Glutamatergic neuron (in vitro differentiated cells): ENCODE measurements at places on chromosomes 12 and 14.

DNA sequence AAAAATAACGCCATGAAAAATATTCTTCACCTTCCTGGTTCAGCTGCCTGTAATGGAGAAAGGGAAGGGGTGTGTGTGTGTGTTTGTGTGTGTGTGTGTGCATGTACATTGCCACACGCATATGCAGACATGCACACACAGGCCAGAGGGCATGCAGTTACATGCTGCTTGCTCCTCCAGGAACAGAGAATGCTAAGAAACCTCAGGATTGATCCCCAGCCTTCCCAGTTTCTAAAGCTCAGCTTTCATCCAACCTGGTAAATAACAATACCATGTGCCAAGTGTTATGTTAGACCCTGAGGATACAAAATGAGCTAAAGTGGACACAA lies 241.7 kb downstream of the SPTSSA start:
- DNase-seq: no peak

- DNase-seq: peak; percentile 98
These were observed at the start of gene PSMA3 for GRCh38 chr14:58244556-58245387. Gene PSMA3 (plus strand): TSS chr14:58244843. CDS start chr14:58244921, 78 bp downstream.

DNA sequence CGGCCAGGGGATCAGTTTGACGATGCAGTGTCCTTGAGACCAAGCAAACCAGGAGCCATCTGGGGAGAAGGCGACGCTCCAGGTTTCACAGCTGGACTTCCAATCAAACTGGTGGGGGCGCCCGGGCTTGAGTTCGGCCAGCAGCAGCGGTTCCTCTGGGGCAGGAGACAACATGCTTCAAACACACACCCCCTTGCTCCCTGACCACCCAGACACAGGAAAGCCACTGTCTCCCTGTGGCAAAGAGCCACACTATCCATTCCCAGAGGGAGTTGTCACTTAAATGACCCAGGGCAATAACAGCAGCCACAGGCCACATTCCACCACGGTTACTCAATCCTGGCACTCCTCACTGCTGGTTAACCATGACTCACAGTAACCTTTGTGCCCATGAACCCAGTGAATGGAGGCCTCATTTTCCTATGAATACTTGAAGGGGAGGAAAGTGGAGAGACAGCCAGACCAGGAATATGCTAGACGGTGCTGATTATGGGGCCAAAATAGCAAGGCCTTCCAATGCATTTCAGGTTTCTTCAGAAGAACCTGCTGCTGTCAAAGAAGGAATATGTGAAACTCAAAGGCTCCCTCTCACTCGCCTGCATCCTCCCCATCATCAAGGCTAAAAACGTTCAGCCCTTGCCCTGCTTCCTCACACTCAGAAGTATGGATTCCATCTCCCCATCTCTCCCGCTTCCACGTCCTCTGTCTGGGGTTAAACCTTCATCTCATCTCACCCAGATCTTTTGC lies 8.5 kb downstream of the WSB2 start:
- no peak for DNase-seq

DNA sequence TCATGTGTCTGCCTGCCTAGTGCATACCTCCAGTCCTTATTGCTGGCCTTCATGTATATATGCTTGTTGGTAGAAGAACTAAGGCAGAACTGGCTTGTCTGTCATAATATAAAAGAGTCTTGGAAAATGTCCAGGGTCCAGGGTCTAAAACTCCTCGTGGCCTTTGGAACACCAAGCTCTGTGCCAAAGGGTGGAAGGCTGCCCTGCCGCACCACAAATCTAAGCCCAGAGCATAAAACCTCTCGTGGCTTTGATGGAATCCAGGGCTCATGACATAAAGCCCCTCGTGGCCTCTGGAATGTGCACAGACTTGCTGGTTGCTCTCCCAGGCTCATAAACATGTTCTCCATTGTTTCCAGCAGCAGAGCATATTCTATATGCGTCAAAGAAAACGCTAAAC lies 107.9 kb downstream of the BBS10 start:
- no peak for DNase-seq

- no peak for DNase-seq
These were observed 5.3 kb downstream of the TXNDC16 start for GRCh38 chr14:52547027-52547426.

- no peak for DNase-seq
These were observed 39.9 kb downstream of the NINJ2 start for GRCh38 chr12:623172-623864.

DNA sequence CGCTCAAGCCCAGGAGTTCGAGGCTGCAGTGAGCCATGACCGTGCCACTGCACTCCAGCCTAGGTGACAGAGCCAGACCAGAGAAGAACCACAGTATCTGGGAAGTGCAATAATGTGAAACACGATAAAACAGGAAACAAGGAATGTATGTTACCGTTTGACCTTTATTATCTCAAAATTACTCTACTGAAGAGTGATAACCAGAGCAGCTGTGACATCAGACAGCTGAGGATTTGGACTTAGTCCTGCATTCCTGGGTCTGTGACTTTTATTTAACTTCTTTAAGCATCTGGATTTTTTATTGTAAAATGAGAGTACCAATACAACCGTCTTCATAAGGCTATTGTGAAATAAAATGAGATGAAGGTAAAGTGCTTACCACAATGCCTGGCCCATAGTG lies 205.7 kb downstream of the EGLN3 start:
- DNase-seq: no peak

DNA sequence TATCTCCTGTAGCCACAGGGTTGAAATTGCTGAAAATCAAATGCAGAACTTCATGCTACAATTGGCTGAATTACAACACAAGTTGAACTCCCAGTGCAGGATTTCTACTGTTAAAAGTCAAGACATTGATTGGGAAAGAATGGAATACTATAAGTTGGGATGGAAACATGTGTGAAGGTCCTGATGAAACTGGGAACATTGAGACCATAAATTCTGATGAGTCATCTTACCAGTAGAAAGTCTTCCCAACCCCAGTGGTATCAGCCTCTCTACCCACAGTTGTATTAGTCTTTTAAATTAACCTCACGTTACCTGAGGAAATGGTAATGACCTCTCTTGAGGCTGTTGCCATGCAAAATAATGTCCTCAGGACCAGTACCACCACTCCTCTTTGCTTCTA lies 27.4 kb upstream of the DYRK2 start:
- no peak for DNase-seq

DNA sequence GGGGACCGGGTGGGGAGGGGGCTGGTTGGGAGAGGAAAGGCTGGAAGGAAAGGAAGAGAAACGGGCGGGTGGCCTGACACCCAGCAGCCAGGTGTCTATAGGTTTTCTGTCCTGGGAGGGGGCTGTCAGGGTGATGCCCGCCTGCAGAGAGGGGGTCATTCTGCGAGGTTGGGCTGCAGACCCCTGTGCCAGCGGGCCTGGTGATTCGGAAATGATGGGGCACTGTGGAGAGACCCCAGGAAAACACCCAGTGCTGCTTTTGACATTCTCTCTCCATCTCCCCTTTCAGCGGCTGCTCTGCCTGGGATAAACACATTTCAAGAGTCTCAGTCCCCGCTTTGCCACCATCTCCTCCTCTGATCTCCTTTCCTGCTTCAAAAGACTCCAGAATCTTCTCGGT lies 168.5 kb upstream of the RTL1 start:
- no peak for DNase-seq

DNA sequence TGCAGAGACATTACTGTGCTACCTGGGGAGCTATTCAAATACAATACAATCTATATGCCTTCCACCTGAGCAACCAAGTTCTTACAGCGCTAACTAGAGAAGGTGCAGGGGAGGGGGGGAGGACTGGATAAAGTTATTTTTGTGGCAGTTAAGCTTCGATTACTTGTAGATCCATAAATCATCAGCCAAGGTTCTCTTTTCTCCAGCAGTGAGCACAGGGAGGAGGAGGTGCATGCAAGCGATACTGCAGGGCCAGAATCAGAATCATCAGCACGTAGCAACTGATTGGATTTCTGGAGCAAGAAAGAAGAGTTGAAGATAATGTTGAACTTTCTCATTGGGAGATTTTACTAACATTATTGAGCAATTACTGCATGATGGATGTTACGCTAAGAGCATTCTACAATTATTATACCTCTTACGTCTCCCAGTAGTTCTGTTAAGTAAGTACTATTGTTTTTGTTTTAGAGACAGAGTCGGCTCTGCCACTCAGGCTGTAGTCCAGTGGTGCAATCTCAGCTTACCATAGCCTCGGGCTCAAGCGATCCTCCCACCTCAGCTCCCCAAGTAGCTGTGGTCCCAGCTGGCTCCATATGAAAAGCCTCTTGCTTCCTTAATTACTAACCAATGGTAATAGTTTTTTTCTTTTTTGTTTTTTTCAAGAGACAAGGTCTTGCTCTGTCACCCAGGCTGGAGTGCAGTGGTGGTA lies 74.6 kb upstream of the EEA1 start:
- DNase-seq: no peak

DNA sequence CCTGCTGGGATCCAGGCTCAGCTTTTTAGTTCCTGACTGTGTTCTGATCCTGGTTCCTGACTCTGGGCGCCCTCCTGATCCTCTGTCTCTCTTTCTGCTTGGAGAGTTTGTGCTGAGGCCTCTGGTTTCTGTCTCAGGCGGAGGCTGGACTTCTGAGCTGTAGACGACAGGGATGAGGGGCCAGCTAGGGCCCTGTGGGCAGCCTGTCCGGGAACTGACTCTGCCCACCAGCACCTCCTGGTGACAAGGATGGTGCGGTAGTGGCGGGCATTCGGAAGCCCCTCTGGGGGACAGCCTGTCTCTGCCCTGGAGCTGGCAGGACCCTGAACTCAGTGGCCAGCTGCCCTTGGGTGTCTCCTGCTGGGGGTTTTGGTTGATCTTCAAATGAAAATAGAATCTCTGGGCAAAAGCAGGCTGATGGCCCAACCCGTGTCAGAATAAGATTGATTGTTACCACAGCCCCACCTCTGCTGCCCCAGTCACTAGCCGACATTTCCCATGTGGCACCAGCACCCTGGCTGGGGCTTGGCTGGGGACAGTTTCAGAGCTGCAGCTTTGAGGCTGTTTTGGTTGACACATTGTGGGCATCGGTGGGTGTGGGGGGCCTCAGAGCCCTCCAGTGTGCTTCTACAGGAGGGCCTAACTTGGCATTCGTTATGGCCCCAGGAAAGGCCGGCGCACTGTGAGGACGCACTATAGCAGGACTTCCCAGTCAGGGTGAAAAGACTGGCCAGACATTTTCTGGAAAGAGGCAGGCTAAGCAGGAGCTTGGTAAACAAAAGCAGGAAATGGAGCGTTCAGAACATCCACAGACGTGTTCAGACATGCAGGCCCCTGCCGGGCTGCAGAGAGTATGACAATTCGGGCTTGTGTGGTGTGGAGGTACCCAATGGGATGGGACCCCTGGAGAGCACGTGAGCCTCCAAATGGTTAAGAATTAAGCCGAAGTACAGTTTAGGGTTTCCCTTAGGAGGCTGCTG lies 16.2 kb downstream of the KRT80 start:
- peak; percentile 14 for DNase-seq

- DNase-seq: no peak
These were observed 4.7 kb downstream of the TDRD9 start for GRCh38 chr14:103932791-103933490.

DNA sequence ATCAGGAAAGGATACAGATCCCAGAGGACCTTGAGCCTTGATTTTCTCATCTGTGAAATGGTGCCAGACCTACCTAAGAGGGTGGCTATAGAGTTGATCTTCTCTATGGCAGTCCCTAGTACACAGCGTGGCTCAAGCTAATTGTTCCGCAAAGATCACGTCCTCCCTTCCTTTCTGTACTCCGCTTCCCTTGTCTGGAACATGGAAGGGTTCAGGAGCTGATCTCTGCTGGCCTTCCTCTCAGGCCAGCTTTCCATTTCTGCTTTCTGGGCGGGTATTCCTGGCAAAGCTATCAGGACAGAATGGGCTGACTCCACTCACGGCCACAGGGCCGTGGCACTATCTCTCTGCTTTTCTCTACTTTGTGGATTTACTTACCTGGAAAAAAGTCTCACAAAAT lies 6.5 kb downstream of the CAMKK2 start:
- no peak for DNase-seq

DNA sequence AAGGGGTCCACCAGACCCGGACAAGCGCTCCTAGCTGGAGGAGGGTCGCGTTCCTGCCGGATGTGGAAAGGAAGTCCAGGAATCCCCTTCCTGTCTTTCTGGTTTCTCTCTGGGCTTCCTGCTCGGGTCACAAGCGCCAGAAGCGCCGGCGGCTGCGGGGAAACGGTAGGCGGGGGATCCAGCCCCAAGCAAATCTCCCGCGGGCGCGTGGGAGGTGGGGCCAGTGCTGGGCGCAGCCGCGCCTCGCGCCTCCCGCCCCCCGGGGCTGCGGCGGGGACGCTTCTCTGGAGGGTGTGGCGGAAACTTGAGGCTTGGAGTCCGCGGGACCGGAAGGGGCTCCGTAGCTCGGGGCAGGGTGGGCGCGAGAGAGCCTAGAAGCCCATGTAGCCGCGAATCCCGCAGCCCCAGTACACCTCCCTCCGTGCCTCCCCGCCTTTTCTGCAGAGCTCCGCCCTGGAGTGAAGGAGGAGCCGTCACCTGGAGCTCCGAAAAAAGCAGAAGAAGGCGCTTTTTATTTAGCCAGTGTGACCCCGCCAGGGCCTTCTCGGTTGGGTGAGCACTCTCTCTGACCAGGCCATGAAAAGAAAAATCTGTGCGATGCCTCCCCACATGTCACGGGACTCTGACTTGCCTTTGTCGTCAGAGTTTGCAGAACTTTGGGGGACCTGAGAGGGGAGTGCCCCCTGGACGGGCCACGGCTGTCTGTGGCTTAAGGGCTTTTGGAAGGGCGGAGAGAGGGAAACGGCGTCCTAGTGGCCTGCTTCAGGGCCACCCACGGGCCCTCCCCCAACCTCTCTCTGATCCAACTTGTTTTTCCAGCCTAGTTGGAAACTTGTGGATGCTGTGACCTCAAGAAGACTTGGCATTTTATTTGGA lies 21.4 kb upstream of the CLEC2D start:
- DNase-seq: peak; percentile 71

GRCh38 chr12:128930606-128931005 lies 77.3 kb downstream of the GLT1D1 start:
- peak; percentile 41 for DNase-seq

DNA sequence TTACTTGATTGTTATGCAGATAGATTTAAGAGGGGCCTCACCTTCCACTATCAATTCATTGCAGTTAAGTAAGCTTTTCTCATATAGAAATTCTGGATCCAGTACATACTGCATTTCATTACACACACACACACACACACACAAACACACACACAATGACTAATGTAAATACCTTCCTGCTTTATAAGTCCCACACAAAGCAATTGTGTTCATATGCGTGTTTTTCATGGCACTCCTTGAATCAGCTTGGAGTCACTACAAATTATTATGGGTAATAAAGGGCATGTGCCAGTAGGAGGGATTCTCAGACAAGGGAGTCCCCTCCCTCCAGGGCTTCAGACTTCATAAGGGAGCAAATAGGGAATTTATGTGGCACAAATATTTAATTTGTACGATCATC lies 4.5 kb downstream of the MIPOL1 start:
- no peak for DNase-seq

DNA sequence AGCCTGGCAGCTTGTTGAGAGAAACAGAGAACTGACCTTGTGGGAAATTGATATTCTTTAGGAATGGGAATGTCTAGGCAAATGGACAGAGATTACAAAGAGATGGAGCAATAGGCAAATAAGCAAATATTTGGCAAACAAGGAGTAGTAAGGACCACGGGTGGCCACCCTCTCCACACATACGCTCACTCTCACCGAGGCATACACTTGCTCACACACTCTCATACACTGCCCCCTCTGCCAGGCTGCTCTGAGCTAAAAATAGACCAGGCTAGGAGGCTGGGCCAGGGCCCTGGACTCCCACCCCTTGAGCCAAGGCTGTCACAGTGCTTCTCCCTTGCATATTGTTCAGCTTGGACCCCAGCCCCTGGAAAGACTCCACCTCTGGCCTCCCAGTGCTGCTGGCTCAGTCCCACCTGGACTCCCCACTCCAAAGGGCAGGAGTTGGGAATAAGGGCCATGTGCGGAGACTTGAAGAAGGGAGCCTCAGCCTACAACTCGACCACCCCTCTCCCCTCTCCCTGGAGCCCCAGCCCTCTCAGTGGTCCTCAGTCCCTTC lies 1.1 kb downstream of the PPP1R1A start:
- peak; percentile 43 for DNase-seq
